ENCODE measurements at places on chromosomes 13 and 19.

DNA sequence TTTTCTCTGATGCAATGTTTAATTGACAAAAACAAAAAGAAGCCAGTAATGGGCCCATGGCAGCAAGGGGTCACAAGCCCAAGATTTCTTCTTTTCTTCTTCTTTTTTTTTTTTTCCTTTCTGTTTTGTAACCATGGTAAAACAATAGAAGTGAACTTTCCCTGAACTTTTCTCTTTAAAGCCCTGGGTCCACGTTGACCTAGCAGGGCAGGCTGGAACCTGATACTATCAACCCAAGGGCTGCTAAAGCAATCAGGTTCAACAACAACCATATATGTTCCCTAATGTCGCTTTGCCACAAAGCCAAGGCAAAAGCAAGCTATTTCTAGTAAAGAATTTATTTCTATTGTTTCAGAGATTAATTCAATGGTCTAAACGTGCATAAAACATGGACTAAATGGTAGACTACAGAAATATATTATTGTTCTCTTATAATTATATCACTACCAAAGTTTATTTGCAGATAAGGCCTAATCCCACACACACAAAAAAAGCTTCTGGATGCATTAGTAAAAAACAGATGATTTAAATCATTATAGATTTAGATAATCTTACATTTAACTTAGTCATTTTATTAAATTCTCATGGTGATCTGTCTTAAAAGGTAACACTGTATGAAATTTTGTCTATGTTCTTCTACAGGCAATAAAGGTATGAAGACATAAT lies 153.9 kb downstream of the DACH1 start:
- no peak for DNase-seq

DNA sequence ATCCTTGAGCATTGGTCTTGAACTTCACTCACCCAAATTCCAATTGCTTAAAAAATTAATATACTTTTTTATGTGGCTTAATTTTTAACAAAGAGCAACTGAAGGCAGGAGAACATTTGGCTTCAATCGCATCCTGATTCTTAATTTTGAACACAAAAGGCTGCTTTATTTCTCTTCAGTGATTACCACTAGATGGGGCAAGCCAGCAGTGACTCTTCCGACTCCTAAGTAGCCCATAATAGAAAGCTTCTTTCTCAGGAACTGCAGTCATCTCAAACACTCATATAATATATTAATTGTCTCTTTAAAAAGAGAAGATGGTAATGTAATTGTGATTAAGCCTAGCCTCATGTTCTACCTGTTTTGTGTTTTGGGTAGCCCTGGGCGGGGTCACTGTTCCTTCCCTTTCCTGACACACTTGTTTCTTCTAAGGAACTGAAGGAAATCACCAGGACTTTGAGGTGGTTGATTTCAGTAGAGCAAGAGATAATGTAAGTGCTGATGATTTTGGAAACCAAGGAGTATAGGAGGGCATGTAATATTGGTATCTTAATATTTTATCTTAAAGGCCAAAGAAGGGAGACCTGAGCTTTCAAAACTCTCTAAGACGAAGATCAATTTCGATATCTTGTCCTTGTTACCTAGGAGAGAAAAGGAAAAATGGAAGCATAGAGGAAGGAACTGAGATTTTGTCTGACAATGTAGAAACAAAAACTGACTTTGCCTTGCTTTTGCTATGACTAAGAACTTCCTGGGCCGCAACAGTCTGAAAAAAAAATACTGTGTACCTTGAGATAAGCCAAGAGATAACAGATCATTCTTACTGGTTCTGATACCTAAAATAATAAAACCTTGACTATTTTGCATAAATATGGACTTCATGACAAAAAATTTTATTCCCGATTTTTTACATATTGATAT lies 73.1 kb downstream of the TNFSF13B start:
- DNase-seq, result peak; percentile 29

DNA sequence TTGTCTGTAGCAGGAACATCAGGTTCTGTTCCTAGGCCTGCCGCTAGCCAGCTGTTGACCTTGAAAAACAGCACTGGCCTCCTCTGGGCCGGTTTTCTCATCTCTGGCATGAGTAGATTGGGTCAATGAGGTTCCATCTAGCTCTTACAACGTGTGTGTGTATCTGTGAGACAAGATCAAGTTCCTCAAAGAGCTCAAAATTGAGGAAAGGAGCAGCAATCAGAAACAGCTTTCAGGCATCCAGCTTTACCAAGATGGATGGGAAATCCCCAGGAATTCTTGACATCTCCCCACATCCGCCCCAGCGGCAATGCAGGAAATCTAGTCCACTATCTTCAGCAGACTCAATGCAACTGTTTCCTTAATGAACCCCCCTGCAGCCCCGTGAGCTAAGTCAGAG lies 4.9 kb downstream of the FLT1 start:
- DNase-seq, result no peak

DNA sequence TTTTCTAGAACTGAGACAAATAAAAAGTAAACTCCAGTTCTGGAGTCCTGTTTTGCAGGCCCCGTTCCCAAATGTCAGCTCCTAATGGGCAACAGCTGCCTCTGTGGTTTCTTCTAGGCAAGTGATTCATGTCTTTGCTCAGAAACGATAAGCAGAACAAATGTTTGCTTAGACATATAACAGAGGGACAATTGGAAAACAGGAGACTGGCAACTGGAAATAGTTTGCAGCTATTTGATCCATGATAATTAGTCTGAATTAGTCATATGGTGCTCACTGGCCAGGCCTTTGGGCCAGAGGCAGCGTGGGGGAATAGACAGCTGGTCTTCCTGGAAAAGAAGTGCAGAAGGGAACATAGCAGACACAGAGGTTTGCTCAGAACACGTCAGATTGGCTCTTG lies 29.2 kb upstream of the TSHZ3 start:
- no peak for DNase-seq

DNA sequence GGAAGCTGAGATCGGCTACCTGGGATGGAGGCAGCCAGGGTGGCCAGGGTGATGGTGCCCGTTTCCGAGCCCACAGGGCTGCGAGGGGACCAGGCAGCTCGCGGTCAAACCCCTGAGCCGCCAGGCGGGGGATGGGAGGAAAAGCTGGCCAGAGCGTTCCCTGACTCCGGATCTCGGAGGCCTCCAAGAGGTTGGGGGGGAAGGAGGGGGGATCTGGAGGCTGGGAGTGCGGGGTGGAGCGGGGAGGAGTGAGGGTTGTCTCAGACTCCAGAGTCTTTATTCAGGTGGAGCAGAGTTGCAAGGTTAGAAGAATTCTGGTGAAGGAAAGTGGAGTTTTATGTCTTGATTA lies 1.1 kb downstream of the CACNG7 start:
- DNase-seq, result no peak

DNA sequence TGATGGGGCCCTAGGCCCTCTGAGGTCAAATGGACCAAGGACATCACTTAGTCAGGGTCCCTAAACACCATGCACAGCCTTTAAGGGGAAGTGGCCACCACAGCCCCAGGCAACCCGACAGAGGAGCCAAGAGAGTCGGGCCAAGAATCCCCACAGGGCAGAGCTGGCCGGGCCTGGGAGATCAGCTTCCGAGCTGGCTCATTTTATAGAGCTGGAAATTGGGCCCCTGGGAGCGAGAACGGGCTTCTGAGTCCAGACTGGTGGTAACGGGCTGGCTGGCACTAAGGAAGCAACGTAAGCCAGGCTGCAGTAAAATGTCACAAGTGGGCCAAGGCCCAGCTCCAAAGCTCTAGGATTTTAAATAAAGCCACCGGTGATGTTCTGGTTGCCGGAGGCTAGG lies 51.1 kb downstream of the HSPH1 start:
- DNase-seq, result no peak

- no peak for DNase-seq
These were observed 66.8 kb downstream of the SOX1 start for GRCh38 chr13:112133499-112134390.

- DNase-seq, result no peak
These were observed 208.3 kb upstream of the NBEA start for GRCh38 chr13:34733721-34734120.

DNA sequence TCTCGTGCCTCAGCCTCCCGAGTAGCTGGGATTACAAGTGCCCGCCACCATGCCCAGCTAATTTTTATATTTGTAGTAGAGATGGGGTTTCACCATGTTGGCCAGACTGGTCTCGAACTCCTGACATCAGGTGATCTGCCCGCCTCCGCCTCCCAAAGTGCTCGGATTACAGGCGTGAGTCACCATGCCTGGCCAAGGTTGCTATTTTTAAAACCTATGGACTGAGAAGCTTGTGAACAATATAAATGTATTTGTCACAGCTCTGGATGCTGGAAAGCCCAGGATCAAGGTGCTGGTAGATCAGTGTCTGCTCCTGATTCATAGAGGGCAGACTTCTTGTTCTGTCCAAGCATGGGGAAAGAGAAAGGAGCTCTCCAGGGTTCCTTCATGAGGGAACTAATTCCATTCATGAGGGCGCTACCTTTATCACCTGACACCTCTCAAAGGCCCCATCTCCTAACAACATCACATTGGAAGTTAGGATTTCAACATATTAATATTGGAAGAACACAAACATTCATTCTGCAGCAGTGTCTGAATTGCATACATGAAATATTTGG lies 16.1 kb downstream of the CARD8 start:
- no peak for DNase-seq

GRCh38 chr13:45199711-45200110 lies 1.1 kb downstream of the KCTD4 start:
- DNase-seq, result no peak

DNA sequence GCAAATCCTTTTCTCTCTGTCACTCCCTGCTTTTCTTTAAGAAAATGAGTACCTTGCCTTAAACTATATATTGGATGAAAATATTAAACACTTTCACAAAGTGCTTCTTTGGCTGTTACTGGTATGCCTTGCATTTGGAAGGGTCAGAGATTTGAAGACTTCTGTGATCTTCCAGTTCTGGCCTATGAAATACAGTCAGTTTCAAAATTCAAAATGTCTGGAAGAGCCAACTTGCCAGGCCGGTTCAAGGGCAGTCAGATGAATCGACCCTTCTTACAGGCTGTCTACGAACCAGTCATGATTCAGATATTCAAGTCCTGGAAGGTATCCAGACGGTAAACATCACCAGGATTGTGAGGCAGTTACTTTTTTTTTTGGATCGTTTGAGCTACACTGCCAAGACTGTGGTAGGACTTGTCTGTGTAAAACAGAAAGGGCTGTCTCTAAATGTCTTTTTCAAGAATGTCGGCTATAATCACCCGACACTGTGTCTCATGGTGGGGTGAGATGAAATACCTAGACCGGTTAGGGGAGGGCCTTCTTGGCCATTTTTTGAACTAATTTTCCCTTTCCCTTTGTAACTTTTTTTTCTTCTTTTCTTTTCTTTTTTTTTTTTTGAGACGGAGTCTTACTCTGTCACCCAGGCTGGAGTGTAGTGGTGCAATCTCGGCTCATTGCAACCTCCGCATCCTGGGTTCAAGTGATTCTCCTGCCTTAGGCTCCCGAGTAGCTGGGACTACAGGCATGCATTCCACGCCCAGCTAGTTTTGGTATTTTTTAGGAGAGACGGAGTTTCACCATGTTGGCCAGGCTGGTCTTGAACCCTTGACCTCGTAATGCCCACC lies 11.2 kb downstream of the ACTN4 start:
- DNase-seq, result peak; percentile 84

DNA sequence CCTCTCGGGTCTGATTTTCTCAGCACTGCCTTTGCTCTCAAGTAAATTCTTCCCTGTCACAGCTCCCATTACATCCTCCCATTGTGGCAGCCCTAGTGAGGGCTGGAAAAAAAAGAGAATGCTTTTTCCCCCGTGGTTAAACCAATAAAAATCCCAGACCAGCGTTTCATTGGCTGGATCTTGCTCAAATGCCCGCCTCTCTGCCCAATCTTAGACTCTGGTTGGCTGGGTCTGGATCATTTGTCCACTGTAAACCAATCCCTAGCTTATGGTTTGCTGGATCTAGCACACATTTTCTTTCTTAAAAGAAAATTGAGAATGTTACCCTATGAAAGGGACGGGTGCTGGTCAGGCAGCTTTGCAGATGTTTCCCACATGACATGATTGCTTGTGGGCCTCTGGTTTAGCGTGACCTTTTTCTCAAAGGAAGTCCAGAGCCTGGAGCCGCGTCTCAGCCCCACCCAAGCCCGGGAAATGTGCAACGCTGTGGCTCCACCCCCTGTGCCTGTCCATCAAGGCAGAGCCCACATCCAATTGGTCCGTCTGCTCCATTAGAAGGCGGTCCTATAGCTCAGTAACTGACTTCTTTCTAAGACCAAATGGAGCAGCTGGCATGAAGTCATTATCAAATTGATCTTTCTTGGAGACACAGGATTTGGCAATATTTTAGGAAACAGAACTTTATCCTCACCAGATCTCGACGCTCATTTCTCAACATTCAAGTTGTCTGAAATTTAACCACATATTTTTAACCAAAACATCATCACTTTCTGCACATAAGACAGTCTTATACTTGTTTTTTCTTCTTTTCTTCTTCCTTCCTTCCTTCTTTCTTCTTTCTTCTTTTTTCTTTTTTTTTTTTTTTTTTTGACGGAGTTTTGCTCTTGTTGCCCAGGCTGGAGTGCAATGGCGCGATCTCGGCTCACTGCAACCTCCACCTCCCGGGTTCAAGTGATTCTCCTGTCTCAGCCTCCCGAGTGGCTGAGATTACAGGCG lies 2.6 kb upstream of the MCEMP1 start:
- peak; percentile 50 for DNase-seq

- no peak for DNase-seq
These were observed 51.4 kb downstream of the NBEA start for GRCh38 chr13:34993470-34993869.

- DNase-seq, result peak; percentile 81
These were observed 171.9 kb downstream of the ITGBL1 start for GRCh38 chr13:101624210-101624922.

DNA sequence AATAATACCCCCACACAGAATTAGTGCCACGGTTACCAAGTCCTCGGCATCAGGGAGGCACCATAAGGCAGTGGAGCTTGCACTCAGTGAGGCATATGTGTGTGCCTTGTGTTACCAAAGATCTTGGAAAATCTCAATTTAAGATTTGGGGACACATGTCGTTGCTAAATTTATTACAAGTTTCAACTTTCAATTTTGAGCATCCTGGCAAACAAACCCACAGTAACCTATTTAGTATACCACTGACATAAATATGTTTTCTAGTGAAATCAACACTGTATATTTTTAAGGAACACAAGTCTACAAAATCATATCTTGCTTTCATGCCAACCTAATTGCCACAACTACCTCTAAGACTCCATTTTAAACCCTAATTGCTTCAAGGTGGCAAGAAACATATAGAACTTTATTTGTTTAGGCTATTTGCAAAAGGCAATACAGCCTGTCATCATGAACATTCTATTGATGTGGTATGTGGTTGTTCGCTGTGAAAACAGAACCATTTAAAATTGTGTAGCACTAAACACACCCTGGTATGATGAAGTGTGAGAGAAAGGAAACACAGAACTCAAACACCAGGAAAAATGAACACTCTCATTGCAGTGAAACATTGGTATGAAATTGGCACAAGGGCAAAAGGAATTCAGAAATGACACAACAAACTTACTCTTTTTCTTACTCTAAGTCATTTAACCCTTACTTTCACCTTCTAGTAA lies 531.1 kb downstream of the IRS2 start:
- no peak for DNase-seq

- peak; percentile 72 for DNase-seq
These were observed at the start of gene SLC25A30 for GRCh38 chr13:45417790-45418534. Gene SLC25A30 (minus strand): TSS chr13:45418373. CDS start chr13:45411425, 6,948 bp downstream.

GRCh38 chr13:88541994-88542393 lies 870.8 kb downstream of the SLITRK5 start:
- no peak for DNase-seq

Data from NCI-H460 (cell line).